ENCODE measurements at places on chromosomes 3 and 15.

GRCh38 chr3:42873221-42873982, 2.3 kb downstream of the CYP8B1 start:
- DNase-seq: no peak

- no peak for DNase-seq
Measured at GRCh38 chr3:157692468-157692867, 189.3 kb upstream of the VEPH1 start.

GRCh38 chr3:161695811-161696210, 199.2 kb downstream of the OTOL1 start:
- no peak for DNase-seq

DNA sequence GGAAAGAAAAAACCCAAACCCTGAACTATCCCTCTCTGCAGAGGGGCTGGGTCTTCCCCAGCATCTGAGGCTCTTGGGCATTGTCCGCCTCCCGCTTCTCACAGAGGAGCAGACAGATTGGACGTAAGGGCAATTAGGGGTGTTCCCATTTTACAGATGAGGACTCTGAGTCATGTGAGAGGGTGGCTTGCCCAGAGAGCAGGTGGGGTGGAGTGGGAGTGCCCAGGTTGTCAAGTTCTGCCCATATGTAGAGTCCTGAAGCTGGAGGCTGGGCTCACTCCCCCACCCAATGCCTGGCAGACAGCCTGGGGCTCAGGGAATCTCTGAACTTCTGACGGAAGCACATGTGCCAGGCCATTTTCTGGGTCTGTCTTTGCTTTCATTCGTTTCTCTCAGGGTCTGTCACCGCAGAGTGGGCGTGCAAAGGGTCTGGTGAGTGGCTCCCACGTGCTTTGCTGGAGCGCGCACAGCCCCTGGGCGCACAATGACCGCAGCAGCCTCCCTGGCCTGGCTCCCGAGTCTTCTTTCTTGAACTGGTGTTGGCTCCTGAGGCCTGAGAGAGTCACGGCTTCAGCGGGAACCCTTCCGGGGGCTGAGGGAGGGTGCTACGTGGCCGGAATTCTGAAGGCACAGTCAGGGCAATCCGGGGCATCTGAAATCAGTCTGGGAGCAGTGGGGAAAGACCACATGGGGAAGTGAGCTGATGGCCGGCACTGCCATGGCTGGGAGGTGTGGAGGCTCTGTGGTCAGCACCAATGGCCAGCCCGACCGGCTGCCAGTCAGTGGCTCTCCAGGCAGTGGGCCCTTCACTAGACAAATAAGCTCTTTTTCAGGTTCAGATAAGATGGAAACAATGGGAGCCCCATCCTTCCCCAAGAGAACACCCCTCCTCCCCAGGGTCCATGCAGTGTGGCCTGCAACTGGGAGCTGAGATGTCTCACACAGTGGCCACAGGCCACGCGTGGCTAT, 1.1 kb upstream of the TRPM1 start:
- DNase-seq: no peak

DNA sequence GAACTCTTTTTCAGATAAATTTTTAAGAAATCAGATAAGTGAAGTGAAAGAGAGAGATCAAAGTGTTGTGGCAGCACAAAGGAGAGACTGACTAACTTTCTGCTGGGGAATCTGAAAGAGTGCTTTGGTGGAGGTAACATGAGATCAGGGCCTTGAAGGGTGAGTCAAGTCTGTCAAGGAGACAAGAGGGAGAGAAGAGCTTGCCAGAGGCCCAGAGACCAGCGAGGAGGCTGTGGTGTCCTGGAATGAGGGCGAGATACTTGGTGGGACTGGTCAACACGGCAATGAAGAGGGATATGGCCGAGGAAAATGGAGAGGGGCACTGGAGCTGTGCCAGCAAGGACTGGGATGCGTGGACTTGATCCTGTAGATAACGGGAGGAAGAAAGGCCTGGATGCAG, 4.6 kb downstream of the TADA3 start:
- DNase-seq: no peak

DNA sequence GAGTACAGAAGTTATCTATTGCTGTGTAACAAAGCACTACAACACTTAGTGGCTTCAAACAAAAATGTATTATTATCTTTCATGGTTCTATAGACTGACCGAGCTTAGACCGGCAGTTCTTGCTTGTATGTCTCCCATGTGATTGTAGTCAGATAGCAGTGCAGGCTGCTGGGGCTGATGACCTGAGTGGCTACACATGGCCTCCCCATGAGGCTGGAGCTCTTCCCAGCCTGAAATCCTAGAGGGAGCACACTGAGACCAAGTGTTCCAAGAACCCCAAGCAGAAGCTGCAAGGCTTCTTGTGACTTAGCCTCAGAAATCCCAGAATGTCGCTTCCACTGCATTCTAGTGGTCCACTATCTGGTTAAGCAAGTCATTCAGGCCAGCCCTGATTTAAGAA, 141.2 kb upstream of the TLE3 start:
- no peak for DNase-seq

DNA sequence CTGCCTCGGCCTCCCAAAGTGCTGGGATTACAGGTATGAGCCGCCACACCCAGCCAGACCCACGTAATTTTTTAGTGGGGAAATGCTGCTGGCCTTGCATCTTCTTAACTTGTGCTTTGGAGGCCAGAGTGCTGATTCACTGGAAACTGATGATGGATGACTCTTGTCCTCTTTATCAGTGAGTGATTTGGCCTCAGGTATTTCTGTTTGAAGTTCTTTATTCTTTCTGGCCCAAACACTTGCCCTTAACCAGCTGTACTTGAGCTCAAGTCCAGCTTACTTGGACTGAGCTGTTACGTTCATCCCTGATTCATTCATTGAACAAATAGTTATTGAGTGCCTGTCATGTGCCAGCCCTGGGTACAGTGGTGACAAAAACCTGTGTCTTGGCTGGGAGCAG, 4.2 kb downstream of the PTPN23 start:
- no peak for DNase-seq

DNA sequence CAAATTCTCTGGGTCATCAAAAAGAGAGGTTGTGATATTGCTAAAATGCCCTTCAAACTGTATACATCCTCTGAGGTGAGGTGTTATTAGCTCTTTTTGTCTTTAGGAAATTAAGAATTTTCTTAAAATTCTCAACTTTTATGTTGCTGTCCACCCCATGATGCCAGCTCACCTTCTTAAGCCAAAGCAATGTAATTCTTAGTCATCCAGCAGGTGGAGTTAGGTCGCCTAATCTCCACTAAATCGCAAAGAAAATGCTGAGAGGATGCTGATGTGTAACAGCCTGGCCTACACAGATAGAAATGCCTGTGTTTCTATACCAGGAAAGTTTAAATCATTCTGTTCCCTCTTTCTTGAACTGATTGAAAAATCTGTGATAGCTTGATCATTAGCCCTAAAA, 770.2 kb upstream of the ALCAM start:
- no peak for DNase-seq

DNA sequence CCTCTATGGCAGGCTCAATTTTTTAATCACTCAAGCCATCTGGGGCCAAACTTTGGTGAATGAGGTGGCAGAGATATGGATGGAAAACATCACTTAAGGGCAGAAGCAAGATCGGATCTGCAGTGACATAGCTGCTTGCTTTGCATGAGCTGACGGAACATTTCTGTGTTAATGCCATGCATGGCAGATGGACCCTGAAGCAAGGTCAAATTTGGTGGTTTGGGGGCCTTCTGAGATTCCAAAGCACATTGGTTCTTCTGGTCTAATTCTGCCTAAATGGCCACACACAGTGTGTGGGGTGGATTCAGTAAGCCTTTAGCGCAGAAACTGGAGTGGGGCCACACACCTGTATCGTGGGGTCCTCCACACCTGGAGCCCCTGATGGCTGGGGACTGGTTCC, 38.3 kb upstream of the BCL2L10 start:
- DNase-seq: no peak

DNA sequence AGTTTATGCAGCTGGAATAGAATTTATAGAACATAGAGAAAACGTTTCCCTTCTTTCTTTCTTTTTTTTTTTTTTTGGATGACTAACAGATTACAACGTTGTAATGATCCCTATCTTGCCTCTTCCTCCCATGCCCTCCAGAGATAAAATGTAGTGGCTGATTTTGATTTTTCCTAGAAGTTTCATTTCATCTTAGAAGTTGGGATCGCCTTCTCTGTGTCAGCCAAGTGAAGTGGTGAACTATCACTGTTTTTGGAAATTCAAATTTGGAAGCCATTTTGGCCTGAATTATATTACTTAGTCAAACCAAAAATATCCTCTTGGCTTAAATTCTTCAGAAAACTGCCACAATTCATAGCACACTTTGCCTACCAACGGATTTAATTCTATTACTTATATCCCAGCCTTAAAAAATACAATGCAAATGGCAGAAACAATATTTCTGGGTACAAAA, 1025.5 kb upstream of the NR2F2 start:
- DNase-seq: no peak

GRCh38 chr15:80219955-80220354, 32.1 kb downstream of the CTXND1 start:
- DNase-seq: no peak

GRCh38 chr3:139646512-139646911, 31.3 kb downstream of the NMNAT3 start:
- no peak for DNase-seq

- no peak for DNase-seq
Measured at GRCh38 chr3:57046101-57046765, 14.2 kb upstream of the SPATA12 start.

DNA sequence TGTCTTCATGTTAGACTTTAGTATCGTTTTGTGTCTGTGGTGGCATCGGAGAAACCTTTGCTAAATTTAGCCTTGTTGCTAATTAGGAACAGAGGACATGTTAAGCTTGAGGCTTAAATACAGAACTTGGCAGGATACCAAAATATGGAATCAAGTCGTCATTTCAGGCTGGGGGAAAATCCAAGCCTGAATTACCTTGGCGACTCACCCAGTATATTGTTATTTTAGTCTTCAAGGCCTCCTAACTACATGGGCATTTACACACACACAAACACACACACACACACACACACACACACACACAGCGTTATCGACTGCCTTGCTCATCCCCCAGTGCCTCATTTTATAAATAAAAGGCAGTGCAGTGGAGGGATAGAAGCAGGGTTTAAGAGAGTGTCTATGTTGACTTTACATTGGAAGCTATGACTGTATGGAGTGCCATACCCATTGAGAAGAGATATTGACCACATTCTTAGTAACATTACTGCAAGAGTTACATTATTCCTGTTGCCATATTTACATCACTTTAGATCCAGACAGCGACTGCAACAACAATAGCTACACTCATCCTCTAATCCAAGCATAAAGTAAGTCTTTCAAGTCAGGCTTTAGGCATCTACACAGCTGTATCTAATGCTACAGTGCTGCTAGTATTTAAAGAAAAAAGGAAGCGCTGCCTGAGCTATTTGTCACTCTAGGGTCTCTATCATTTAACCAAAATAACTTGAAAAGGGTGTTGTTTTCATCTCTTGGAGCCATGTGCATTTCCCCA, 210.8 kb upstream of the SEMA6D start:
- no peak for DNase-seq

DNA sequence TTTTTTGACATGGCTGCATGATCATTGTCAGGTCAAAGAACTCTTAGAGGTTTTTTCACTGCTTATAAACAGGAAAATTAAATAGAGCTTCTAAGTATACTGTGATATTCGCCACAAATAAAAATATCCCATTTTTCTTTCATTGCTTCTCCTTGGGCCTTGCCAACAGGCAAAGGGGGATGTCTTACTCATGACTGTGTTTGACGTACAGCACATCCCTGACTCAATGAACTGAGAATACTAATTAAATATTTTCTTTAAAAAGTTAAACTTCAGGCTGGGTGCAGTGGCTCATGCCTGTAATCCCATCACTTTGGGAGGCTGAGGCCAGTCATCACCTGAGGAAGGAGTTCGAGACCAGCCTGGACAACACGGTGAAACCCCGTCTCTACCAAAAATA, 41.4 kb upstream of the CCDC80 start:
- no peak for DNase-seq

DNA sequence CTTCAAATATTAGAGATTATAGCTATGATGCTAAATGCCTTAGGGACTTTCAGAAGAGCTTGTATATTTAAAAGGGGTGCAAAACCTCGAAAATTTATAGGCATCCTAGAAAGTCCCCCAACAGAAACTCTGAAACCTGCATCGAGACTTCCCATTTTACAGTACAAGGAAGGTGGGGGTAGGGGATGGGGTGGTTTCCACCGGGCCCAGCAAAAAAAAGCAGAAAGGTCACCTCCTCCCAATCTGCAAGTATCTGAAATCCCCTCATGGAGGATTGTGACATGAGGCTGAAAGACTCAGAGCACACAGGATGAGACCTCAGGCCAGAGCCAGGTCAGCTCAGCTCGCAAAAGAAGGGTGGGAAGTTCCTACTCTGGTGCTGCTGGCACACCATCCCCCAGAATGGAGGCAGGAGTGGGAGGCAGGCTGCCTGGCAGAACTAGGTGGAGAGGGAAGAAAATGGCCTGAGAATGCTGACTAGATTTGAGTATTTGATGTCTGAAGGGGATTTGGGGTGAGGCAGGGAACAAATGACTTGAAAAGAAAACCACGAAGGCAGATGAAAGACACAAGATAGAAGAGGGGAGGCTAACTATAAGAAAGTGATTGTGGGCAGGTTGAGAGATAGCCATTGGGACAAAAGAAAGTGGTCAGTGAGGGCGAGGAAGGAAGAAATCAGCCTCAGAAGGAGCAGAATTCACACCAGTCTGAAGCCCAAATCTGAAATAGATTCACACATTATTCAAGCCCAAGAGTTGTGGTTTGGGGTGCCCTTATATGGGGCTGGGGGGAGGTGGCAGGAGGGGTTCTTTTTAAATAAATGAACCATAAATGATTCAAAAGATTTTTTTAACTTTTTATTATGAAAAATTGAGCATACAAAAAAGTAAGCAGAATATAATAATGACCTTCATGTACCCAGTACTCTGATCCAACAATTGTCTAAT, 22.5 kb upstream of the TSC22D2 start:
- DNase-seq: no peak

- no peak for DNase-seq
Measured at GRCh38 chr3:161781381-161781780, 284.8 kb downstream of the OTOL1 start.

DNA sequence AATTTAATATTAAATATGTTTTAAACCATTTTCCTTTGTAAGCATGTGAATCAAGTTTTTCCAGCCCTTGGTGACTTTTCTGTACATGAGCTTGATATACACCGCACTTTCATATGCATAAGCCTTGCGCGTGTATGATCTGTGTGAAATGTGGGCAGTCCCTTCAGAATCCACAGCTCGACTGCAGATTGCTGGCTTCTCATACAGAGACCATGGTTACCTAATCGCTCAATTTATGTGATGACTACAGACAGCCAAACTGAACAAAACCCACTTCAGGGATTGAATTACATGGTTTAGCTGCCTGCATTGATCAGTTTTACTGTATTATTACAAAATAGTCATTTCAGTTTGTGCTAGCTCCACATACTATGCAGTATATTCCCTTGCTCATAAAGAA, 212.3 kb upstream of the NECTIN3 start:
- no peak for DNase-seq
